Colonic mucosa (tissue), 4 donors: ENCODE measurements at places on chromosomes 4 and X. TPM values are rescaled to one million over a fixed set of nuclear protein-coding genes. Genes with fewer than 3 reads are reported as not detected.

GRCh38 chr4:58807843-58808615 lies 1697.8 kb upstream of the IGFBP7 start:
- H3K4me1 ChIP-seq, result no peaks in the 10 kb centered on the region
- H3K27me3 ChIP-seq, result no peaks in the 10 kb centered on the region
- no peak overlapping the region for H3K4me3 ChIP-seq
- no peak overlapping the region for H3K27ac ChIP-seq
- no peaks in the 10 kb centered on the region for H3K36me3 ChIP-seq
- DNase-seq, result no peak

GRCh38 chr4:70958681-70959080 lies 34.8 kb upstream of the DCK start:
- no peaks in the 10 kb centered on the region for H3K4me1 ChIP-seq
- H3K36me3 ChIP-seq, result no peaks in the 10 kb centered on the region
- no peak overlapping the region for H3K27ac ChIP-seq
- no peaks in the 10 kb centered on the region for H3K27me3 ChIP-seq

- no peak overlapping the region for H3K27ac ChIP-seq
- H3K27me3 ChIP-seq, result peaks cover 5% of the 10 kb centered on the region
- no peak overlapping the region for H3K4me3 ChIP-seq
- DNase-seq, result no peak
- H3K36me3 ChIP-seq, result no peaks in the 10 kb centered on the region
- no peaks in the 10 kb centered on the region for H3K4me1 ChIP-seq
Observed at GRCh38 chr4:1599026-1599481, 85.1 kb downstream of the FAM53A start.

Gene TBC1D9
- 11.6 TPM for total RNA-seq

Gene HTR2C
- not detected for total RNA-seq

Gene PDE5A
- total RNA-seq, result 17.6 TPM
